ENCODE measurements at places on chromosomes 4 and X.

- DNase-seq, result no peak
Measured at GRCh38 chrX:119189595-119189994, 46.5 kb upstream of the PGRMC1 start.

DNA sequence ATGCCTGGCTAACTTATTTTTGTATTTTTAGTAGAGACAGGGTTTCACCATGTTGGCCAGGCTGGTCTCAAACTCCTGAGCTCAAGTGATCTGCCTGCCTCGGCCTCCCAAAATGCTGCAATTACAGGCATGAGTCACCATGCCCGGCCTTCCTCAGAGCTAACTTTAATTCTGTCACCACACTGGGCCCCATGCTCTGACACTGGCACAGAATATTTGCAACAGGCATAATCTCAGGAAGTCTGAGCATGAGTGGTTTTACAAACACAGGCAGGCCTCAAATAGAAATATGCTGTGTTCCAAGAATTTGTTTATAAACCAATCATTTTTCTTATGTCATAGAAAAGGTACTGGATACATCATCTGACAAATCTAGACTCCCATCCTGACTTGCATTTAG, 32.7 kb upstream of the FAM9C start:
- peak; percentile 72 for DNase-seq

- no peak for DNase-seq
Measured at GRCh38 chr4:65651751-65652150, 18.5 kb downstream of the EPHA5 start.

- no peak for DNase-seq
Measured at GRCh38 chr4:146340798-146341197, 126.5 kb downstream of the REELD1 start.

GRCh38 chr4:163542275-163542674, 47.8 kb downstream of the TMA16 start:
- no peak for DNase-seq

GRCh38 chr4:55871299-55871800, 17.9 kb downstream of the EXOC1 start:
- no peak for DNase-seq

DNA sequence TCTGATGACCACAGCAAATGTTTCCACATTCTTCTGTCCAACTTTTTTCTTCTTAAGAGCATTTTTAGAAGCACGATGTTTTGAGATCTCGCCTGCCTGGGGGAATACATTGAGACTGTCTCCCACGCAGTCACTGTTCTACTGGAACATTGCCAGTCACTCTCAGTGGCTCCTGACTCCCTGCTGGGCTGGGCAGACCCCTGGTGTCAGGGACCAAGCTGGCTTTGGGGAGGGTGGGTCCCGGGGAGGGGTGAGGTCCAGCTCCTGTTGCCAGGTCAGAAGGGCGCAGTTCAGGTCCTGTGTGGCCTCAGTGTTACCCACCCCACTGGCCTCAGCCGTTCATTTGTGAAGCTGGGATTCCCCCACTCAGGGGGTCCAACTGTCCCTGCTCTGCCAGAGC, 18.9 kb upstream of the ABLIM2 start:
- no peak for DNase-seq

- no peak for DNase-seq
Measured at GRCh38 chrX:47540754-47541538, 20.1 kb upstream of the ARAF start.

All from CD4-positive, alpha-beta T cell treated with Interleukin-15 for 4 hours (primary cell).